CD4-positive, alpha-beta T cell treated with Interleukin-6 at 100 ng/mL for 8 hours (primary cell): ENCODE measurements at places on chromosomes 3 and 15.

DNA sequence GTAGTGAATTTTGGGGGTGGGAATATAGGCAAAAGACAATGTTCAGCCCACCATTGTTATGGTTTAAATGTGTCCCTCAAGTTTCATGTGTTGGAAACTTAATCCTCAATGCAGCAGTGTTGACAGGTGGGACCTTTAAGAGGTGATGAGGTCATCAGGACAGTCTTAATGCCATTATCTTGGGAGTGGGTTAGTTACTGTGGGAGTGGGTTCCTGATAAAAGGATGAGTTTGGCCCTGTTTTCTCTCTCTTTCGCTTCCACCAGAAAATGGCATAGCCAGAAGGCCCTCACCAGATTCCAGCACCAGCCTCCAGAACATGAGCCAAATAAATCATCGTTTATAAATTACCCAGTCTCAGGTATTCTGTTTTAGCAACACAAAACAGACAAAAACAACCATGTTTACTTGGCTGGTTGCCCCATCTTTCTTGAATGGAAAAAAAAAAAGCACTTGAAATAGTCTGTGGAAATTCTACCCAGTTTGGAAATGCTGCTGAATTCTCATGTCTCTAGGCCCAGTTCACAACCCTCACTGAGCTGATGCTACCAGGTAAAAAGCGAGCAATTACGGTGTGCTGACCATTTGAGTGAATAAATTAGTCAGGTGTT, 31.0 kb upstream of the MFSD1 start:
- DNase-seq = no peak

DNA sequence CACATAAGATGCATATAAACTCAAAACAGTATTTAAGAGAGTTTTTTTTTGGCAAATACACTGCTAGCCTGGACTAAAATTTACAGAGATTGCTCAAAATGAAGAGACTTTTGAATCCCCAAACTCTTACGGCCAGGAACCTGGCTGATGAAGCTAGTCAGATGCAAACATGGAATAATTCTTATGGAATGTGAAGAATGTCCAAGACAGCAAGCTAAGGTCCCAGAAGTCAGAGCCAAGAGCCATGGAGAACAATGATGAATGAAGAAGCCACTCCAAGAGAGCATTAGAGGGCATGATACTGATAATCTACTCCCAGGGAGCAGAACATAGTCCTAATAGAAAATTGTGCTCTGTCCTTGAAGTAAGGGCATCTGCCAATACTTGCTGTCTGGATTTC, 705.5 kb downstream of the DIPK2A start:
- no peak for DNase-seq

GRCh38 chr3:105473521-105474223, 107.0 kb downstream of the ALCAM start:
- DNase-seq = no peak

- DNase-seq = no peak
Measured at GRCh38 chr3:194382892-194383223, 13.3 kb upstream of the LRRC15 start.

DNA sequence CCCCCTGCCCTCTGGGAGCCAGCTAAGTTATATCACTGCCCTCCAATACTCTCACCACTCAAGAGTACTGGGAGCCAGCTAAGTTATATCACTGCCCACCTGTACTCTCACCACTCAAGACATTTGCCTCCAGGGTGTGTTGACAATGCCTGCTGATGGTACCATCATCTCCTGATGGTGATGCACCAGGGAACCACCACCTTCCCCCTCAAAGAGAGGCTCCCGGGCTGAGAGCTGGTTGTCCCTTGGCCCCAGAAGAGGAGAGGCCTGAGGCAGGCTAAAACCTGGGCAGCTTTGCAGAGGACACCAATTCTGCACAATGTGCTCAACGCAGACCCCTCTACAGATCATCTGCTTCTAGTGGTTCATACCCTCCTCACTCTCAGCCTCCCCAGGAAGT, 7.5 kb upstream of the HAPLN3 start:
- no peak for DNase-seq

GRCh38 chr3:57100046-57100695, 39.7 kb downstream of the SPATA12 start:
- peak; percentile 48 for DNase-seq

GRCh38 chr3:181687190-181687589, 24.5 kb upstream of the SOX2 start:
- DNase-seq = no peak

- DNase-seq = no peak
Measured at GRCh38 chr3:15384510-15385237, 42.7 kb downstream of the METTL6 start.

DNA sequence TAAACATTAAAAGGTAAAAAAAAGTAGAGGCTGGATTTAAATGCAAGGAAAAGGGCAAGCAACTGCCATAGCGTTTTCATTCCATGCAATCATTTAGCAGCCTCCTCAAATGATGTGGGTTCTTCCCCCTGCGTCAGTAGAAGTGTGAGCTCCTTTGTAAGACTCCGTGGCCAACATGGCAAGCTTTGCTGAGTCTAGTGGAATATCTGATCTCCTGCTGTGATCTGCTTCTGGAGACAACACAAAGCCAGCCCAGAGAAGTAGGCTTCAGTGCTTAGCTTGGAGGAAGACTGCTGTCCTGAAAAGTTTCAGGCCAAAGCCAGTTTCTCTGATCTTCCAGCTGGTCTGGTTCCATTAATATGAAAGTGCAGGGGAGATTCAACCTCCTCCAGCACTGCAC, 70.4 kb downstream of the ARPP21 start:
- no peak for DNase-seq

GRCh38 chr3:62084558-62084957, 288.8 kb downstream of the FEZF2 start:
- no peak for DNase-seq

DNA sequence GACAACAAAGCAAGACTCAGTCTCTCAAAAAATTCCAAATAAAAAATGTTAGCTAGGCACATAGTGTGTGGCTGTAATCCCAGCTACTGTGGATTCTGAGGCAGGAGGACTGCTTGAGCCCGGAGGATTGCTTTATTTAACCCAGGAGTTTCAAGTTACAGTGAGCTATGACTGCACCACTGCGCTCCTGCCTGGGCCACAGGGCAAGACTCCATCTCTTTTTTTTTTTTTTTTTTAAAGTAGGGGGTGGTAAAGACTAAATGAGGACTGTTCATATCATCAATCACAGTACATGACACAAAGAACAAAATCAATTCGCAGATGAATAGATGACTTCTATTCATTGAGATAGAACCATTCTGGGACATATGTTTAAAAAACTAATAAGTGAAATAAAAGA, 48.1 kb downstream of the ACAP2 start:
- no peak for DNase-seq

DNA sequence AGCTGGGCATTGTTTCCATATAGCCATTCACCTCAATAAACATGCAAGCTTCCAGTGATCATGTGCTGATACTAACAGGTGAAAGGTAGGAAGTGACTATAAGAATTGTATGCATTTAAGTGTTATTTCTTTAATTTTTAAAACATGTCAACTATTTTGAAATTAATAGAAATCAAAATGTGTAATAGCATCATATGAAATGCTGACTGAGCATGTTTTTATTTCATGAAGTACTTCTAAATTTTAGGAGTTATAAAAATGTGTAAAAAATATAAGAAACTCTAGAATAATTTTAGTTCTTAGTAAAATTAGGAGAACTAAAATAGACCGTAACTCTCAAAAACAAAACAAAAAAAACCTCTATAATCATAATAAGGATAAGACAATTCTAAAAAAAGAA, 229.3 kb upstream of the ARPP21 start:
- DNase-seq = no peak

GRCh38 chr3:52503788-52504424, 8.8 kb downstream of the STAB1 start:
- DNase-seq = no peak

GRCh38 chr3:180319461-180319860, 282.5 kb upstream of the TTC14 start:
- no peak for DNase-seq

GRCh38 chr3:50365842-50366220, 6.5 kb upstream of the TMEM115 start:
- no peak for DNase-seq
